ENCODE measurements at places on chromosomes 1 and 21.
A peak's percentile ranks its signal among the peaks of the same experiment; 100 is the strongest.

DNA sequence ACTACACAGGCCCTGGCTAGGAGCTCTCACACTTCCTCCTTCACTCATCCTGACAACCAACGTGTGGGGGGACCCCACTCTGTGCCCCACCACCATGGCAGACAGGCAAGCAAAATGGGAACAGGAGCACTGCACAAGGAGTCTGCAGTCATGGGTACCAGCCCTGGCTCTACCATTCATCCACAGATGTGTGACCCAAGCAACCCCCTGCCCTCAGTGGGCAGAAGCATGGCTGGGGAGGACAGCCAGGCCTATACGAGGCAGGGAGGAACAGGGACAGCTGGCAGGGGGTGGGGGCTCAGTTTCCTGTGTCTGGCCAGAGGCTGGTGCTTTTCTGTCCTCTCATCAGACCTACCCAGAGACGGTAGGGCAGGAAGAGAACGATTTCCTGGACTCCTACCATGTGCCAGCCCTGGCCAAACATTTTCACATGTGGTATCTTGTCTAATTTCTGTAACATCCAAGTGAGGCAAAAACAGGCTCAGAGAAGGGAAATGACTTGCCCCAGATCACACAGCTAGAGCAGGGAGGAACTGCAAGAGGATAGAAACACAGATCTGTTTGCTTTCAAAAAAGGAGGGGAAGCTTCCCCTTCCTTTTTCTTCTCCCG is 178.0 kb downstream of the HIVEP3 start:
- H3K4me3 ChIP-seq, result no peak overlapping the region
- DNase-seq, result no peak
- H3K4me1 ChIP-seq, result peaks cover 27% of the 10 kb centered on the region
- no peaks in the 10 kb centered on the region for H3K27me3 ChIP-seq
- no peaks in the 10 kb centered on the region for H3K36me3 ChIP-seq
- H3K27ac ChIP-seq, result peak overlapping the region; percentile 96

DNA sequence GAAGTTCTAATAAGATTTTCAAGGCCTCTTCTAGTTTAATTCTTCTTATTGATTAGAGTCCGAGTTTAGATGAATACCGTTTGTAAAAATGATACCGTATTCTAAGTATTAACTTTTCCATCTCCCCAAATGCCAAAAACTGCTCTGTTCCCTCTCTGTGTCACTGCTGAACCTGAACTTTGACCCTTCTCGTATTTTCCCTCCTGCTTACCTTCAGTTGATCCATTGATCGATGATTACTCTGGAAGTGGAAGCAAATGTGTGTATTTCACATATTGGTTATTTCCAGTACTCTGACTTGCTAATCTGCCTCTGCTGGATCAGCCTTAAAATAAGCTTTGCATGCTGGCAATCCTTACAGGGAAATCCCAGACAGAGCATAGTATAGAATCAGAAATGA is 68.5 kb downstream of the KIF1B start:
- H3K27me3 ChIP-seq, result no peaks in the 10 kb centered on the region
- no peak overlapping the region for H3K4me3 ChIP-seq
- DNase-seq, result no peak
- no peaks in the 10 kb centered on the region for H3K4me1 ChIP-seq
- H3K36me3 ChIP-seq, result peaks cover 76% of the 10 kb centered on the region

DNA sequence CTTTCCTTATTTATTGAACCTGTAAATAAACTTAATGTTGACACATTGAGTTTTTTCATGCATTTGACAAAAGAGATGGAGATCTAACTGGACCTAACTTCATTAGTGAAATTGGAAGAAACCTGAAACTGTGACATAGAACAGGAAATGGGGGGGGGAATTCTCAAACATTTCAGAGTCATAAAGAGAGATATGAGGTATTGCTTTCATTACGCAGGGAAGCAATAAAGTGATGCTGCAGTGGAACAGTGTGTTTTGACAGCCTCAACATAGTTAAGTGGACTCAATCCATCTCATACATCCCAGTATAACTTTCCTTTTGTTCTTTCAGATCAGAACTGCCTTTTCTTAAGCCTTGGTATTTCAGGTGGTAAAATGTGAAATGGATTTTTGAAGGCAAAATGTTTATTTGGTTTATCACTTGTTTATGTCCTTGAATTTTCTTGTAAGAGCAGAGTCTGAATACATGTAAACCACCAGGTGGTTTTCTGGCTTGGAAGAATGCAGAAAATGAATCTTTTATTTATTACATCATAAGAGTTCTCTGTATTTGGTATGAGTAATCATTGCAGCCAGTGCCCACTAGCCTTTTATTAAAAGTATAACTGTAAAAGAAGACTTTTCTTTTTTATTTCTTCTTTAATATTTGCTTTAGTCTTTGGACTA is 132.5 kb downstream of the ZNF326 start:
- H3K4me3 ChIP-seq, result no peak overlapping the region
- no peak for DNase-seq
- H3K36me3 ChIP-seq, result no peaks in the 10 kb centered on the region
- H3K4me1 ChIP-seq, result no peaks in the 10 kb centered on the region

DNA sequence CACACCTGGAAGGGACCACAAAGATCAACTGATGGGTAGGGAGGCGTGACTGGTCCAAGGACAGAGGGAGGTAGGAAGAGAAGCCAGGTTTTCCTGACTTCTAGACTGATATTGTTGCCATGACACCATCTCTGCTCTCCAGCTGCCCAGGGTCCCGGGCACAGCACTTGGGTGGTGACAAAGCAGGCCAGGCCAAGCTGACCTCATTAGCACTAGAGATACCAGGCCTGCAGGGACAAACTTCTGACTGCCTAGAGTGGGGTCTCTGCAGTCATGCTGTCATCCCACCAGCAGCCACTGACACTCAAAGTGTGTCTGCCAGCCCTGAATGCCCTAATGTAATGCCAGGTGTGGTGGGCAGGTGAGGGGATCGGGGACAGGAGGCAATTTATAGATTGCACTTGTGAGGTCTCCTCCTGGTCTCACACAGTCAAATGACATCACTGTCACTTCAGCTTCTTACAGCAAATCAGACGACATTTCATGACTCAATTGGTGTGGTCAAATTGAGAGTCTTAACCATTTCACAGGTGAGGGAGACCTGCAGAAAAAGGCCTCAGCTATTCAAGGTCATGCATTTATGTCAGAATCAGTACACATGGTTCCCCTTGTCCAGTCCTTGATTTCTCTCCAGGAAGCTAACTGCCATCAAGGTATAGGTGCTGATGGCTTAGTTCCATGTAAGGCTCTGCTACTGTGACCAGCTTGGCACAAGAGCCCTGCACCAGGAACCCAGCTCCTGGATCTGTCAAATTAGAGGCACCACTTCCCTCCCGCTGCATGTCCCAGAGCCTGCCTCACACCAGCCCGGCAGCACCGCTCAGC is 2.7 kb downstream of the SLC9A1 start:
- H3K4me1 ChIP-seq, result peaks cover 35% of the 10 kb centered on the region
- H3K36me3 ChIP-seq, result no peaks in the 10 kb centered on the region
- no peak for DNase-seq
- peak overlapping the region; percentile 72 for H3K4me3 ChIP-seq
- H3K27me3 ChIP-seq, result no peaks in the 10 kb centered on the region
- peak overlapping the region; percentile 89 for H3K27ac ChIP-seq

DNA sequence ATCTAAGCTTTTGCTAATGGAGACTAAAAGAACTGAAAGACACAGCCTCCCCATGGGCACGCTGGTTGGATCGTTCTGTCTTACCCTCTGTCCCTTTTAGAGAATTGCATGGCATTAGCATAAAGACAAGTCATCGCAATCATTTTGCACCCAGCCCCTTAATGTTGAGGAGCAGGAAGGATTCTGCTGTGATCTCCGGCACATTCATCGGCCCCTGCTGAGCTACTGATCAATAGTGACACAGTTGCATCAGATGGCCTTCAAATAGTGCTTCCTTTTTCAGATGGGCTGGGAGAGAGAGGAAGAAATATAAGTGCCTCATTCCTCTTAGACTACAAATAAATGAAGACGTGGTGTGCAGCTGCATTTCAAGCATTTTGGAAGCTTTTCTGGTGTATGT is 75.4 kb downstream of the NOS1AP start:
- H3K4me3 ChIP-seq, result no peak overlapping the region
- no peak for DNase-seq
- no peak overlapping the region for H3K27ac ChIP-seq

- H3K27ac ChIP-seq, result peak overlapping the region; percentile 30
- no peak for DNase-seq
- H3K4me3 ChIP-seq, result no peak overlapping the region
- no peaks in the 10 kb centered on the region for H3K27me3 ChIP-seq
These were observed 11.8 kb downstream of the NFYC start for GRCh38 chr1:40703316-40703715.

DNA sequence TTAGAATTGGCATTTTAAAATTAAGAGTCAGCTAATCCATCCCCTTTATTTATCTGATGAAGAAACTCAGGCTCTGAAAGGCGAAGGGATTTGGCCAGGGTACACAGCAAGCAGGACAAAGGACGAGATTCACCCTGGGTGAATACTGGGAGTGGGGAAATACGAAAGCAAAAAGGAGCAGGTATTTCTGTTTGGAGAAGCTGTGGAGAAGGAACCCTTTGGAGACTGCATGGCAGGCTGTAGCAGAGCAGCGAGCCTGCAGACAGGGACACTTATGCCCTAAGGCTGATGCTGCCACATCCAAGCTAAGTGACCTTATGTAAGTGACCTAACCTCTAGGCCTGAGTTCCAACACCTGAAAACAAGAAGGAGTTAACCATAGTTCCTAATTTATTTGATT is 207.2 kb upstream of the C1orf87 start:
- H3K4me3 ChIP-seq, result no peak overlapping the region
- DNase-seq, result no peak
- H3K4me1 ChIP-seq, result no peaks in the 10 kb centered on the region
- no peaks in the 10 kb centered on the region for H3K36me3 ChIP-seq

DNA sequence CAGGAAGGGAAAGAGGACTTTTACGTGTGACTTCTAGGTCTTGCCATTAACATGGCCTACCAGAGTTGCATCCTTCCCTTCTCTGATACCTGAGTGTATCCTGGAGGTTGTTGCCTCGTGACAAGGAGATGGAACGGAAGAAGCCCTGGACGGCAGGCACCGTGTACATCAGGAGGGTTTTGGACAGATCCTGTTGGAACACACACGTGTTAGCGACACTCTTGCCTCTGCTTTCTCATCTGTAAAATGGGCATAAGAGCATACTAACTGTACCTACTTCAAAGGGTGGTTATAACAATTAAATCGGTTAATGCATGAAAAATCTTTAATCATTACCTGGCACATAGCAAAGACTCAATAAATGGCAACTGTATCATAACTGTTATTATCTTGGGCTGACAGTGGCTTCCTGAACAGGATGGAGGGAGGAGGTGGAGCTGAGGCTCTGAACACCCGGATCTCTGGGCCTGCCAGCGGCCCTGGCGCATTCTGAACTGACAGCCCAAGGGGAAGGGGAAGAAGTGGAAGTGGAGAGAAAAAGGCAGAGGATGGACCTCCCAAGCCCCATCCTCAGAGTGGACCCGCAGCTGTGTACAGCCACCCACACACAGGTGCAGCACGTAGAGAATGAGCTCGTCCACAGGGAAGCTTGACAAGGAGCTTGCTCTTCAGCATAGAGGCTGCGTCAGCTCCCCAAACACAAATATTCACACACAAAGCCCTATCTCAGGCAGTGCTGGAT is 30.2 kb upstream of the EXOSC10 start:
- no peak overlapping the region for H3K4me3 ChIP-seq
- no peaks in the 10 kb centered on the region for H3K27me3 ChIP-seq
- no peak overlapping the region for H3K27ac ChIP-seq
- no peak for DNase-seq
- peaks cover 100% of the 10 kb centered on the region for H3K36me3 ChIP-seq
- H3K4me1 ChIP-seq, result no peaks in the 10 kb centered on the region

DNA sequence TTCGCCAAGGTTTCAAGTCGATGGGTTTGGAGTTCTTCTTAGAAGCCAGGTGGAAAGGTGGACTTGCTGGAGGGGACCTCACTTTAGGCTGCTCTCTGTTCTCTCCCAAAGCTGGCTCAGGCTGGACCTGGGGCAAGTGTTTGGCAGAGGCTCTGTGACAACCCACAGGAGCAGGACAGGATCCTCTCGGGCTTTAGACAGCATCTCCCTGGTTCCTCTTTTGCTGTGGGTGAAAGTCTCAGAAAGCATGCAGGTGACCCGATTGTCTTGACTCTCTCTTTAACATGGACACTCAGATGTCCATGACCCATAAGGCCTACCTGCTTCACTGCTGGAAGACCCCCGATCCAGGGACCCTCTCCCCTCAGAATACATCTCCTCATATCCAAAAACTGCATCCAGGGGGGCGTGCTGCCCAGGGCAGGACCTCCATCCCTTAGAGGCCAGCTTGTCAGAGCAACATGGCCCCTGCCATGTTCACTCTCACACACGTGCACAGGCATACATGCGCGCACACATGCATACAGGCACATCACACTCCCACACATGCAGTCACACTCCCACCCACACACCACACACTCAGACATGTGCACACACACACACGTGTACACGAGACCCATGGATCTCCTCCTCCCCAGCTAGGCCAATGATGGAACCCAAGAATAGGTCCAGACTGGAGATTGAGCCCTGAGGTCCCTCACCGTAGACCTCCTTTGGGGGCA is 21.3 kb downstream of the MRPL37 start:
- H3K4me3 ChIP-seq, result no peak overlapping the region
- peak overlapping the region; percentile 69 for H3K27ac ChIP-seq
- no peaks in the 10 kb centered on the region for H3K27me3 ChIP-seq
- no peak for DNase-seq

DNA sequence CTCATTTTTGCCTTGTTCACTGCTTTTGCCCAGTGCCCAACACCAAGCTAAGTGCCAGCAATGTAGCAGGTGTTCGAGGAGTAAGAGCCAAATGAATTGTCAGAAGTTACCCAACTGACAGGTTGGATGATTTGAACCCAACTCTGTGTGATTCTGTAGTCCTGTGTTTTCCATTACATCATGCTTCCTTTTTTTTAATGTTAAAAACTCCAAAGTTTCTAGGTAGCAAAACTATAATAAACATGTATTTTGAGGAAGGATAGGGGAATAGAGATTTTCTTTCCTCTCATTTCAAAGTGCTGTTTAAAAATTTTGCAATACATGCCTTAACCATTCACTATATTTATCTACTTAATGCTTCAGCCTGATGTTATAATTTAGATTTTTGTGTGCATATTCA is 34.1 kb downstream of the BCL9 start:
- no peak overlapping the region for H3K27ac ChIP-seq
- H3K4me3 ChIP-seq, result no peak overlapping the region
- H3K27me3 ChIP-seq, result peaks cover 17% of the 10 kb centered on the region
- no peaks in the 10 kb centered on the region for H3K4me1 ChIP-seq
- H3K36me3 ChIP-seq, result no peaks in the 10 kb centered on the region
- DNase-seq, result no peak

DNA sequence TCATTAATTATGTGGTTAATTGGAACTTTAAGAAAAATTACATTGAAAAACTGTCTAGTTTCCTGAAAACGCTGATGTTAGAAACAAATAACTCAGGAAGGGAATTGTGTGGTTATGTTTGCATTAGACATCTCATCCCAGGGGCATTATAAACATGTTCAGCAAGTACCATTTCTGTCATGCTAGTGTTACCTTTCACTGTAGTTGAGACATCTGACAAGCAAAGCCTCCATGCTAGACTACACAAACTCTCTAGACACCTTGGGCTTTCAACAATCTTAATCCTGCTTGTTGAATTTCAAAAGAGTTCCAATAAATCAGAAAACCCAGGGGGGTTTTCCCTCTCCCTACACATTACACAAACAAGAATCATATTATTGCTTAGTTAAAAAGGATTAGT is 536.8 kb downstream of the KCNT2 start:
- no peaks in the 10 kb centered on the region for H3K27me3 ChIP-seq
- no peaks in the 10 kb centered on the region for H3K36me3 ChIP-seq
- H3K4me3 ChIP-seq, result no peak overlapping the region
- no peak overlapping the region for H3K27ac ChIP-seq

GRCh38 chr1:8712413-8713231 is 104.8 kb downstream of the RERE start:
- H3K4me3 ChIP-seq, result no peak overlapping the region
- no peaks in the 10 kb centered on the region for H3K36me3 ChIP-seq
- DNase-seq, result no peak
- no peaks in the 10 kb centered on the region for H3K27me3 ChIP-seq
- peak overlapping the region; percentile 82 for H3K27ac ChIP-seq
